ENCODE measurements at places on chromosomes 2 and 18.

- DNase-seq, result no peak
Observed at GRCh38 chr2:32993005-32993539, 46.3 kb downstream of the LTBP1 start.

GRCh38 chr2:239950144-239951128, 74.7 kb downstream of the NDUFA10 start:
- DNase-seq, result no peak

DNA sequence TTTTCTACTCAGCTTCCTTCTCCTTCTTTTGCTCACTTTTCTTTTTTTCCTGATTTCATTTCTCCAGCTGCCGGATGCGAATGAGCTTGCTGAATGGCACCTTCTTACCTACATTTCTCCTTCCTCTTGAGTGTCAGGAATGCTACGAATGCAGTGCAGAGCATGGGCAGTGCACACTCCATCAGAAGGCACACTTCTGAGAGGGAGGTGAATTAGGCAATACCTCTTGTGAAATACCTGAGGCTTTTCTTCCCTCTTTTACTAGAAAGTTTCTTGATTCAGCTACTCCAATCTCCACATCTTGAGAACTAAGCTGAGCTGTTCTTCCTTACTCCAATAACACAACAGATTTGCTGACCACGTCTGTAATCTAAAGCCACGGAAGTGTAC, 51.1 kb downstream of the PLEKHM3 start:
- no peak for DNase-seq

- DNase-seq, result no peak
Observed at GRCh38 chr2:180101846-180102245, 94.7 kb upstream of the CWC22 start.

DNA sequence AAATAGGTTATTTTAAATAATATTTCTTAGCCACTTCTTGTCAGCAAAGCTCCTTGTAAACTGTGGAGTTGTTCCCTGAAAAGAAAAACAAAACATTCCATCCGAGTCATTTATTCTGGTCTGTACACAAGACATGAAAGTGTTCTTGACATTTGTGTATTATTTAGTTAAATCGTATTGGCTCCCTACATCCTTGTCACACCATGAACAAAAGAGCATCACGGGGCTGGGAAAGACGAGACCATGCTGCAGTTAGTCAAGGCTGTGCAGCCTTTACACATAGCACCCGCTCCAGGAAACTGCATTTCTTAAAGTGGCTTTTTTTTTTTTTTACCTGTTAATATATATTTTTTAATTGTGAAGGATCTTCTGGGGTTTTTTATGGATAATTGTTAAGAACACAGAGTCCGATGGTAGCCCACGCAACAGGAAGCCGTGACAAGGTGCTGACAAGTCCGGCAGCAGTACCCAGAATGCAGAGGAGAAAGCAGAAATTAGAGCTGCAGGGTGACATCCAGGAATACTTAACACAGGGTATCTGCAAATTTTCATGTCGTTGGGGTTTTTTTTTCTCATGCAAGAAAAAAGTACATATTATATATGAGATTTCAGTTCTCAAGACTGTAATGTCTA, 588.4 kb downstream of the ARHGAP15 start:
- DNase-seq, result no peak

DNA sequence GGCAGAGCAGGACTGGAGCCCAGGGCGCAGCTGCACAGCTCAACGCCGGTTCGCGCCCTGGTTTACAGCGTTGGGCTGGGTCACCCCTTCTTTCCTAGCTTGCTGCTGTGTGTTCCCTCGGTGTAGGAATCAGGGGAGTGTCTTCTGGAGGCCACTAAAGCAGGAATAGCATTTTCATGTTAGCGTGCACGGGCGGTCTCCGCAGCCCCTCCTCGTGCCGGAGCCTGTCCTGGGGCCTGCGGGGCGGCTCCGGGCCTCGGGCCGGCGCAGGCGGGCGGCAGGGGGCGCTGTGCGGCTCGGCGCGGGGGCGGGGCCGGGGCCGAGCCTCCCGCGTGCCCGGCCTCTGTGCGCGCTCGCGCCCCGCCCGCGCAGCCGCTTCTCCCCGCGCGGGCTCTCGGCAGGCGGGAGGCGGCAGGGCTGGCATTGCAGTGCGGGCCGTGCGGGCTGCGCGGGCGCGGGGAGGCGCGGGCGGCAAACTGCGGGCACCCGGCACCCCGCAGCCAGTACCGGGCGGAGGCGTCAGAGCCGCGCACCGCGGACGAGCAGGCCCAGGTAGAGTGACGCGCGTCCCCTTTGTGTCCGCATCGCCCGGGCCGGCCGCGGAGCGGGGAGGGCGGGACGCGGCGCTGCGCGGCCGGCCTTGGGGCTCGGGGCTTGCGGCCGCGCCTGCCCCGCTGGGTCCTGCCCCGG, at the start of gene RNF144A:
RNF144A (plus strand) TSS at position 342 of the 690 bp plus-strand sequence. CDS start 79,515 bp downstream, outside the sequence.
- DNase-seq, result peak; percentile 79

- no peak for DNase-seq
Observed at GRCh38 chr18:70468861-70469547, 180.2 kb downstream of the SOCS6 start.

DNA sequence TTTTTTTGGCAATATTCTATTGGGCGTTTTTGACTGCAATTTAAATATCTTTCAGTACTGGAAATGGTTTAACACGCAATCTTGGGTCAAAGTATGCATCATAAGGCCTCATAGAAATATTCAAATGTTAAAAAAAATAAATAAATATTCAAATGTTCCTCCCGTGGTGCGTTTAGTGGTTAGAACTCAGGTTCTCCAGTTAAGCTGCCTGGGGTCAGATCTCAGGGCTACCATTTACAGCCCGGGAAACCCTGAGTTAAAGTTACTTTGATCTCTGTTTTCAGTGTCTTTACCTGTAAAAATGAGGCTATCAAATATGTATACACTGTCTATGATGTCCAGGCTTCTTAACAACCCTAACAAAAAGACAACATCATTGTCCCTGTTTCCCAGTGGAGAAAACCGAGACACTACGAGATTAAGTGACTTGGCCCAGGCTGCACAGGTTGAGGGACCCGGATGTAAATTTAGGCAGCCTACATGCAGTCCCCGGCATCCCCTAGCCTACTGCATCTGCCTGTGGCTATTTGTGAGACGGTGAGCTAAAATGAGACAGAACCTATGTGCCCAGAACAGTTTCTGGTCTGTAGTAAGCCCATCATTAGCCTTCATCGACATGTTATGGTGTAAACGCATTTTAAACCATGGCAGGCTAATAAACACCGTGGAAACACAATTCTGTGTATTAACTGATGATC, 1.7 kb downstream of the FHL2 start:
- DNase-seq, result no peak

GRCh38 chr2:154449951-154450658, 248.4 kb upstream of the KCNJ3 start:
- DNase-seq, result no peak

GRCh38 chr18:70397259-70397925, 108.5 kb downstream of the SOCS6 start:
- DNase-seq, result no peak

DNA sequence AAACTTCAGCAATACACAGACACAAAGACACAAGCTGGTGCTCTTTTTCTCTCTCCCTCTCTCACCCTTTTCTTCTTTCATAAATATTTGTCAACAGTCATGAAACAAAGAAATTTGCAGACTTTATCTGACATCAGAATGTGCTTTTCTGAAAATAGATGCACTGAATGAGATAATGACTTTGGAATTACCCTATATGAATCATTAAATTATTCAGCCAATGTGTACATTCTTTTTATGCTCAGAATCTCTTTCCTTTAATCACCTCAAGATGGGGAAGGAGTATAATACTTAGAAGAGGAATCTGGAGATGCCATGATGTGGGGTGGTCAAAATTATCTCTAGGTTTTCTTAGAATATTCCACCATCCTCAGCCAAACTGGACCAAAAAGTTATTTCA, 289.9 kb downstream of the LRRTM1 start:
- DNase-seq, result no peak

DNA sequence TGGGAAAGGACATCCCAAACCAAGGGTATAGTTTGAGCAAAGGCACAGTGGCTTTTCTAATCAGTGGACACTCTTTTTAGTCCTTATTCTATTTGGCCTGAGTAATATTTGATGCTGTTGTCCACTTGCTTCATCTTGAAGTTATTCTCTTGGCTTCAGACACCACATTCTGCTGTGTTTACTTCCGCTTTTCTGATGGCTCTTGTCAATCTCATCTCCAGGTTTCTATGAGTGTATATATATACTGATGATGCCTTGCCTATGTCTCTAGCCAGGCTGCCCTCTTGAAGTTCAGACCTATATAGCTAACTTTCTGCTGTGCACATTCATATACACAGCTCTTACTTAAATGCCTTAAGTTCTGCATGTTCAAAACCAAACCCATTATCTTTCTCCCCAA, 83.1 kb downstream of the EFEMP1 start:
- no peak for DNase-seq

DNA sequence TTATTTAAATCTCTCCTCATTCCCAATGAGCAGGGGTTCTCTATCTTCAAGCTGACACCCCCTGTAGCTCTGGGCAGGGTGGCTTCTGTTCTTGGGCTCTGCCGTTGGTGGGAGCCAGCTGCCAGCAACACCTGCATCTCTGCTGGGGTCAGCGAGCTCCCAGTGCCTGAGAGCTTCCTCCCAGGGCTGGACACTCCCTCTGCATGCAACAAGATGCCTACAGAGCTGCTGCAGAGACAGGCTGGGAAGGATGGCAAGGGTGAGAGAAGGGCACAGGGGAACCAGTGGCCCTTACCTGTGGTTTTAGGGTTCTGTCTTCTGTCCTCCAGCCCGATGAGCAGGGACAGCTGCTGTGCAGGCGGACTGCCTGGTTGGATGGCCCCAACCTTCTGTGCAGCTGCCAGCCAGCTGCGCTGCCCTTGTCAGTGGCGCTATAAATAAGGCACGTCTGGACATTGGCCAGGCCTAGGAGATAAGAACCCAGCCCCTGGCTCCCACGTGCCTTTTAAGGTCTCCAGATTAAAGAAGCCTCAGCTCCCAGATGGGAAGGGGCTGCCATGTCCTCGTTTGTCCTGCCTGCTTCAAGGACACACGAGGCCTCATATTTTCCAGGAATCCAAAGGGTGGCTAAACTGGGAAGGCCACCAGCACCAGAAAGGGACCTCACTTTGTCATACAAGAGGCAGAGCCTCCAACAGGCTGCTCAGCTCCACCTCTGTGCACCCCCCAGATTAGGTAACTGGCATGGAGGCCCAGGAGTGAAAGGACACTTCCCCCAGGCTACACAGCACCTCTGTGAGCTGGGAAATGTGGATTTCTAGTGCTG, 39.5 kb upstream of the FHL2 start:
- peak; percentile 65 for DNase-seq

GRCh38 chr18:78957140-78957539, 22.5 kb upstream of the SALL3 start:
- no peak for DNase-seq

DNA sequence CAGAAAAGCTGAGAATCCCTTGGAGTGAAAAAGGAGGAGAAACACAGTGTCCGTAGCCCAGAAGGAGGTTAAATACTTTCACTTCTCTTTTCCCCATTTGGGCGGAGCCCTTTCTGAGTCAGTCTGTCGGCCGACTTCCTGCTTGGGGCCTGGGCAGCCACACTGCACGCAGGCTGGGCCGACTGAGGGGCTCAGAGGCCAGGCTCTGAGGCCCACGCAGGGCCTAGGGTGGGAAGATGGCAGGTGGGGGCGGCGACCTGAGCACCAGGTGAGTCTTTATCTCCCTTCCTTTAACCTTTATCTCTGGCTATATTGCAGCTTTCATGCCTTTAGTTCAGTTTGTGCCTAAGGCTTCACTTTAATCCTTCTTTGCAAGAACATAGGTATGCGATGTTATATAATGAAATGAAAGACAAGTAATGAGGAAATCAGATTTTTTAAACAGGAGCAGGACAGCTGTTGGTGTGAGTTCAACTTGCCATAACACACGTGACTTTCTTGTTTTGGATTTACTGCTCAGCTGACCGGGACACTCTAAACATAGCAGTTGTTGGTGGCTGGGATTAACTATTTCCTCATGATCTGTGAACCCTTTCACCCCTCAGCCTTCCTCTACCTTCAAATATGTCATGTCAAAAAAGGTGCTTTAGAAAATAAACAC, at the start of gene SP100:
SP100 (plus strand) TSS at position 141 of the 661 bp plus-strand sequence; CDS start at position 237, 96 bp downstream.
- peak; percentile 65 for DNase-seq

GRCh38 chr18:58230438-58231179, 186.6 kb downstream of the NEDD4L start:
- DNase-seq, result no peak

GRCh38 chr2:227990937-227991336, 119.5 kb downstream of the DAW1 start:
- DNase-seq, result no peak

DNA sequence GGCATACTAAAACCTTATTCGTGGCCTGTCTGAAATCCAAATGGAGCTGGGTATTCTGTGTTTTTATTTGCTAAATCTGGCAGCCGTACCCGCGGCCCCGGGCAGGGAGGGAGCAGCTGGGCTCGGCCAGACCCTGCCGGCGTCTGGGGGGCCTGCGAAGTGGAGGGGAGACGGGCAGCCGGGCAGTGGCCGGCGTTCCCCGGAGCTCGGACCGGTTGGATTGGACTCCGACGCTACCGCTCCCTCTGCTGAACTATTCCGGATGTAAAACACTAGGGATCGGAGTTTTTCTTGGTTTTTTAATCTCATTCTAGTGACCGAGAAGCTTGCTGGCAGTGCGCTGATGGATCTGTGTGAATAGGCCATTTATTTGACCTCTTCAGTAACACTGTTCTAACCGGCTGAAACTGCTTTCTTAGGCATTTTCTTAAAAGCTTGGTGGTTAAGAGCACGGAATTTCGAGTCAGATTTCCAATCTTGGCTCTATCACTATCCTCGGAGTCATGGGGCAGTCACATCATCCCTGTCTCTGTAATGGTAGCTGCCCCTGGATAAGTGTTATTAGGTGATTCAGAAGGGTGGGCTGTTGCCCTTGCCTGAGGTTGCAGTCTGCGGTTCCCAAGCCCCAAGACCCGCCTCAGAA, 694 bp downstream of the UNC50 start:
- no peak for DNase-seq

- DNase-seq, result no peak
Observed at GRCh38 chr2:239073270-239073669, 225.4 kb downstream of the TWIST2 start.

- no peak for DNase-seq
Observed at GRCh38 chr2:117199511-117199910, 615.0 kb upstream of the DDX18 start.

DNA sequence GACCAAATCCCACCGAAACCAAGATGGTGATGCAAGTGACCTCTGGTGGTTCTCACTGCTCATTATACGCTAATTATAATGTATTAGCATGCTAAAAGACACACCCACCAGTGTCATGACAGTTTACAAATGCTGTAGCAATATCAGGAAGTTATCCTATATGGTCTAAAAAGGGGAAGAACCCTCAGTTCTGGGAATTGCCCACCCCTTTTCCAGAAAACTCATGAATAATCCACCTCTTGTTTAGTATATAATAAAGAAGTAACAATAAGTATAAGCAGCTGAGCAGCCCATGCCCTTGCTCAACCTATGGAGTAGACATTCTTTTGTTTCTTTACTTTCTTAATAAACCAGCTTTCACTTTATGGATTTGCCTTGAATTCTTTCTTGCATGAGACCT, 31.0 kb upstream of the FMNL2 start:
- DNase-seq, result no peak
